ENCODE measurements at places on chromosomes 13 and 19.

- DNase-seq = no peak
Observed at GRCh38 chr19:50550594-50550966, 17.7 kb downstream of the LRRC4B start.

DNA sequence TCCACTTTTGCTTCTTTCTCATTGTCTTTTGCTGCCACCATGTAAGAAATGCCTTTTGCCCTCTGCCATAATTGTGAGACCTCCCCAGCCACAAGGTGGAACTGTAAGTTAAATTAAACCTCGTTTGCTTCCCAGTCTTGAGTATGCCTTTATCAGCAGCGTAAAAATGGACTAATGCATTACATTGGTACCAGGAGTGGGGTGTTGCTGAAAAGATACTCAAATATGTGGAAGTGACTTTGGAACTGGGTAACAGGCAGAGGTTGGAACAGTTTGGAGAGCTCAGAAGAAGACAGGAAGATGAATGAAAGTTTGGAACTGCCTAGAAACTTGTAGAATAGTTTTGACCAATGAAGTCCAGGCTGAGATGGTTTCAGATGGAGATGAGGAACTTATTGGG lies 115.2 kb downstream of the B3GLCT start:
- DNase-seq = no peak

DNA sequence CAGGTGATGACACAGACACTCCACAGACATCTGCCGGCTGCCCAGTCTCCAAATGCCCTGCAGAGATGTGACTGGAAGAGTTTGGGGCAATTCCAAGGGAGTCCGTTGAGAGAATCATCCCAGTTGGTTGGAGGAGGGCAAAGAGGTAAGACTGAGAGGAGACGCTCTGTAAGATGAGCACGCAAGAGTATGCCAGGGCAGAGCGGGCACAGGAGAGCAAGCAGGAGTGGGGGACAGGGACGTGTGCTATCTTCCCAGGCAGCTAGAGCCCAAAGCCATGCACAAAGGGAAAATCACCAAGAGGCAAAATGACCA lies 156.3 kb upstream of the TSHZ3 start:
- DNase-seq = no peak

- DNase-seq = no peak
Observed at GRCh38 chr19:5271145-5271544, 69.5 kb downstream of the PTPRS start.

DNA sequence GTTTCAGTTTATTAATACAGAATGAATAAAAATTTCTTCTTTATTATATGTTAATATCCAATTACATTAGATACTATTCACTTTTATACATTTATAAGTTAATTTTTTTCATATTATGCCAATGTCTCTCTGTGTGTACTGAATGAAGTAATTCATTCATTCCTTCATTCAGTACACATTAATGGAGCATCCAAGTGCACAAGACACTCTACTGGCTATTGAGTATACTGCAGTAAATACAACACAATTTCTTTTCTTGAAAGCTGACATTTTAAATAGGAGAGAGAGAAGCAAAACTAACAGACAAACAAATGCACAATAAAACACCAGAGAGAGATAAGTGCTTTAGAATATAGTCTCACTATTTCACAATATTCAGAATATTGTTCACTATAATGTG lies 1038.3 kb upstream of the SPRY2 start:
- DNase-seq = no peak

GRCh38 chr19:47430041-47430802 lies 10.9 kb upstream of the MEIS3 start:
- no peak for DNase-seq

DNA sequence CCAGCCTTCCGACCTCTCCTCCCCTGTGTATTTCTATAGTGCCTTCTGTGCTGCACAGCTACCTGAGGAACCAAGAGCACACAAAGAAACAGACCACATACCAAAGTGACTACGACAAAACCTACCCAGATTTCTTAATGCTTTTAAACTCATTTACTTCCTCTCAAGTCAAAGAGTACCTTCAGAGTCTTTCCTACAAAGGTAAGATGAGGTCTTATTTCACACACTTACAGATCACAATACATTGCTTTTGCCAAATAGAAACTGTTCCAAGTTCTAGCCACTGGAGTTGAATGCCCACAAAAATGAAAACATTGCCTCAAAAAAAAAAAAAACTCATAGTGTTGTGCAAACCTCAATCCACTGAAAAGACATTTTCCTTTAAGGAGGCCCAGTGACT lies 36.4 kb downstream of the TEX26 start:
- DNase-seq = no peak

GRCh38 chr19:32537580-32537979 lies 43.4 kb upstream of the PDCD5 start:
- DNase-seq = no peak

- DNase-seq = no peak
Observed at GRCh38 chr19:29029268-29029958, 183.5 kb downstream of the UQCRFS1 start.

- no peak for DNase-seq
Observed at GRCh38 chr19:48658483-48658882, 12.5 kb upstream of the CA11 start.

- DNase-seq = no peak
Observed at GRCh38 chr13:31998131-31998530, 33.4 kb upstream of the FRY start.

DNA sequence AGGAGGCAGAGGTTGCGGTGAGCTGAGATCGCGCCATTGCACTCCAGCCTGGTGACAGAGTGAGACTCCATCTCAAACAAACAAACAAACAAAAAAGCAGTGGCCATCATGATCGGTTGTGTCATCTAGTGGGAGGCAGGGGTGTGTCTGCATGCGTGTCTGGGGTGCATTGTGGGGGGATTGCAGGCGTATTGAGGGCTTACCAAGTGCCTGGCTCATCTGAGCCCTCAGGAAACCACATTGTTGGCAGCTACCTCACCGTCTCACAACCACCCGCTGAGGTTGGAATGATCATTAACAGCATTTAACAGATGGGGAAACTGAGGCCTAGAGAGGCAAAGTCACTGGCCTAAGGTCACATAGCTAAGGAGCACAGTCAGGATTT lies 30.5 kb downstream of the NFIC start:
- no peak for DNase-seq

DNA sequence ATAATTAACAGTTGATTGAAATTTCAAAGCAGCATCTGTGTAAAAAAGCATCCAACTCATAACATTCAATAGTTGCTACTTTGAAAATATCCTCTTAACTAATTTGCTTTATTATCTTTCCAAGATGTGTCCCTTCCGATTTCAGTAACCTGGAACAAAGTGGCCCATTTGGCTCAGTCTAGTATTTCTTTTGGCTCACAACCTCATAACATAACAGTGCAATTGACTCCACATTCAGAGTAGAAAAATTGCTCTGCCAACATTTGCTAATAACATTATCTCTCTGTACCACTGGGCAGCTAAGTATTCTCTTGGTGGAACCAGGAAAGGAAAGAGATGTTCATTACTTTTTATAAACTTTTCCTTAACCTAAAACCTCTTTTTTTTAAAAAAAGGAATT lies 571.1 kb upstream of the ARGLU1 start:
- DNase-seq = no peak

- no peak for DNase-seq
Observed at GRCh38 chr13:74289861-74290773, 155.9 kb upstream of the KLF12 start.

- DNase-seq = no peak
Observed at GRCh38 chr13:94710881-94711560, 1.3 kb downstream of the SOX21 start.

- peak; percentile 34 for DNase-seq
Observed at GRCh38 chr19:15297416-15298224, 34.7 kb downstream of the BRD4 start.
